DMS153 (cell line): ENCODE measurements at places on chromosomes 1 and 21.

DNA sequence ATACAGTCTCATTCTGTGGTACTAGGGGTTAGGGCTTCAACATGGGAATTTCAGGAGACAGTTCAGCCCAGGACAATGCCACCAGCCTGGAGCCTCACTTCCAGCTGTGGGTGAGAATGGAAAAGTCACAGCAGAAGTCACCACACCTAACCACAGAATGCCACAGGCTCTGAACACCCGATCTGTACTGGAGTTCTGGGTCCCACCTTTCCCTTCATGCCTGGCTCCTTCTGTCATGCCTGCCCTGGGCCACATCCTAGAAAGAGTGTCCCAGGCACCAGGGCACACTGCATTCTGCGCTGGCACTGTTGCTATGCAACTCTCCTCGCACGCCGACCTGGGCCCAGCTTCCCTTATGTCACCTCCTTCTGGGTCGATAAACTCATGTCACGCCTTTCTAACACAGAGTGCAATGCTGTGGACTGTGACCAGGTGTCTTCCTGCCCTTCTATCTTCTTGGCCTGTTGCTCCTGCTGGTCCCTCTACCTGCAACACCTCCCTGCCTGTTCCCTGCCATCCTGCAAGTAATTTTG lies 21.2 kb downstream of the RCSD1 start:
- DNase-seq: no peak

DNA sequence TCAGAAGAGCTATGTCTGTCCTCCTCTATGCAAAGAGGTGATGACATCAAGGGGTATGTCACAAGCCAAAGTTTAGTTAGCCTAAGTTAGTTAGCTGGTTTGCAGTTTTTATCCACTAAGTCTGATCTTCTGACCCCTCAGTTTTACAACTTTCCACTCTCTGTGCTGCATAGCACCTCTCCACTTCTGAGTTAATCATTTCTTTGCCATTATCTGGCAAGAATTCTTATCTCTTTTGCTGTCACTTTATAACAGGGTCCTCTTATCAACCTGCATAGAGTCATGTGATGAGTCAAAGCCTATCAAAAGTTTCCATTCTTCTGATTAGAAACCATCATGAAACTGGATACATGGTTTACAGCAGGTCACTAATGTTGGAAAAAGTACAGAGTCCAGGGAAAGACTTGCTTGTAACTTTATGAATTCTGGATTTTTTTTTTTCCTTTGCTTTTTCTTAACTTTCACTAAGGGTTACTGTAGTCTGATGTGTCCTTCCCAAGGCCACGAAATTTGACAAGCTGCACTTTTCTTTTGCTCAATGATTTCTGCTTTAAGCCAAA lies at the start of gene NR5A2:
TSS of gene NR5A2 (plus strand) at position 447 of the 560 bp plus-strand sequence. CDS start 138 bp downstream, outside the sequence.
- DNase-seq: no peak

DNA sequence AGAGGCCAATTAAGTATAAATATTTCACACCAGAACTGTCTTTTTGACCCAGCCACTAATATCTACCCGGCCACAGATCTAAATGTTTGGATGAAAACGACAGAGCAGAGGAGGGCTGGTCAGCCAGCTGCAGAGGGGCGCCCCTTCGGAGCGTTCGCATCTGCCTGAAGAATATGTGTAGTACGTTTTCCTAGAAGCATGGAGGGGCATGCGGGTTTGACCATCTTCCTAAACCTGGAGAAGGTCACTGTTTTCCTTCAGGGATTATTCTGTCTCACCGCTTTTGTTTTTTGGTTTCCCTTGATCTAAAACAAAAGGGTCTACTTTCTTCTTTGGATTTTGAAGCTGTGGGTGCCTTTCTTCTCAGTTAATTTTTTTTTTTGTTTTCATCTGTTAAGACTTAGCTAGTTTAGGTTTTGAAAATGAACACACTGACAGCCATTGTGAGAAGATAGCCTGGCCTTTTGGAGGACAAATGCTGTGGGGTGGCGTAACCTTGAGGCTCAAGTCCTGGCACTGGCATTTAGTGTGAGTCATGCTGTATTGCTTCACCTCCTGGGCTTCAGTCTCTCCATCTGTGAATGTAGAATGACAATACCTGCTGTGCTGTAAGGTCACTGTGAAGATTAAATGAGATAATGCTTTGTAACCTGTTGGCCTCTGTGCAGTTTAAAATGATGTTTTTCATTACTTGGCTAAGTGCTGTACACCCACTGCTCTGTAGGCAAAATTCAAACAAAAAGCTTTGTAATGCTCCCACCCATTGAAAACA lies 74.1 kb upstream of the IRF2BP2 start:
- DNase-seq: no peak

DNA sequence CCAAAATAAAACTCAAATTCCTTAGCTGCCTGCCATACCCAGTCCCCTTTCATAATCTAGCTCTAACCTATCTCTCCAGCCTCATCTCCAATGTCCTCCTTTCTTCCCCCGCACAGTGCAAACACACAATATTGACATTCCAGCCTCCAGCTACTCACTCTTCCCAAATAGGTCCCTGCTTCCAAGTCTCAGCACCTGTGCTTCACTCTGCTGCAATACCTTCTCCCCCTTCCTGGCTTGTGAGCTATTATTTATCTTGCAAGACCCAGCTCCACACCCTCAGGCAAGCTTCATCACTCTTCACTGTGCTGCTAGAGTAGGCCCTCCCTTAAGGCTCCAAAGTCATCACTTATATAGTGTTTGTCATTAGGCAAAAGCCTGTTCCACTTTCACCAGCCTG lies 9.7 kb downstream of the PLPP3 start:
- peak; percentile 33 for DNase-seq

DNA sequence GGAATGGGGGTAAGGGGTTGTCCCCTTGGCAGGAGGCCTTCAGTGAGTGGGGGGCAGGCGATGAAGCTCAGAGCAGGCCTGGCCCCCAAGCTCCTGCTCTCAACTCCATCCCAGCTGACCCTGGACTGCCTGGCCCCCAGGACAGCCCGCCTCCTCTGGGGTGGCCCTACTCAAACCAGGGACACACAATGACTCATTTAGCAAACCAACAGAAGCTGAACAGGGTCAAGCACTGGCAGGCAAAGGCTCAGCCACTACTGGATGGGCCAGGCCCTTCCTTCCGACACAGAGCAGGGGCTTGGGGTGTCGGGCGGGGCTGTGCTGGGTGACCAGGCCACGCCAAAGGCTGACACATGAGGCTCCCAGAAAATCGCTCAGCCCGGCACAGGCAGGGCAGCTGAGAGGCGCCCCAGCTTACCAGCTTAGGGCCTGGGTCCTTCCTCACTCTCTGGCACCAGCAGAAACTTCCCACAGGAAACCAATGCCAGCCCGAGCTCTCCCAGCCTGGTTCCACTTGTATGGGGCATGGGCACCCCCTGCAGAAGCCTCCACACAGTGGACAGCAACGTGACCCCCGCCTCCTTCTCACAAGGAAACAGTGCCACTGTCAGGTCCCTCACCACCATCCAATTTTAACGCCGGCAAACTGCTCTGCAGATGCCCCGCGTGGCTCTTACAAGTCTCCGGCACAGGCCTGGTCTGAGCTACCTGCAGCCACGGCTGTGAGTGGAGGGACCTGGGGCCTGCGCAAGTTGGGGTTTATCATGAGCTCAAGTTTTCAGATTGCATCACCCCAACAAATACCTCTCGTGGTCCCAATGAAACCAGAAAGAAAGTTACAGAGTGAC lies 114.3 kb downstream of the NPHP4 start:
- no peak for DNase-seq

DNA sequence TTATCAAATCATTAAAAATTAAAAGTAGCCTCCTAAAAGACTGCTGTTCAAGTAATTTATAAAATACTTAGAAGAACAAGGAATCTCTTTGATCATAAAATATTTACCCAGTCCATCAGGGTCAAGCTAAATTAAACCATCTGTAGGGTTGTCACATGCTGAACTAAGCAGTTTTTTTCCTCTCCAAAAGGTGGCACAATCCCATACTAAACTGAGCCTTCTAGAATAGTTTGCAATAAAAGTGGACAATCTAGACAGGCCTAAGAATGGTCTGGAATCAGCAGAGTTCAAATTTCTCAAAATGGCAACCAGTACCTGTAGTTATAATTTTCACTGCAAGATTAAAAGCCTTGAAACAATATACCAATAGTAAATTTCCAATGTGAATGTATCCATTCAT lies 194.8 kb downstream of the EIF4G3 start:
- no peak for DNase-seq

GRCh38 chr1:31221072-31221471 lies 18.6 kb downstream of the NKAIN1 start:
- DNase-seq: no peak

DNA sequence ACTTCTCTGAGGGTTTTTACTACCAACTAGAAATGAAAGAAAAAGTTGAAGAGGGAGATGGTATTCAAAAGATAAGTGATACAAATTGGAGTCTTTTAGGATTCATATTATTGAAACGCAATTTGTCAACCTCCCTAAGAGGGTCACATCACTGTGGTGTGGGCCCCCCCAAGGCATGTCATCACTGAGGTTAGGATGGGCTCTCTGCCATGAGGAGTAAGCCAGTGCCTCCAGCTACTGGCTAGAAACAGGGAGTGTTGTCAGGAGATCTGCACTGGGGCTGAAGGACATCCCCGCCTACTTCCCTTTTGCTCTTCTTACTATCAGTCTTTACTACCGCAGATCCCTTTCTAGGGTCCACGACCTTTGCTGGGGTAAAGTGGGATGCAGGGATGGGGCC lies 25.9 kb downstream of the ITSN1 start:
- no peak for DNase-seq

DNA sequence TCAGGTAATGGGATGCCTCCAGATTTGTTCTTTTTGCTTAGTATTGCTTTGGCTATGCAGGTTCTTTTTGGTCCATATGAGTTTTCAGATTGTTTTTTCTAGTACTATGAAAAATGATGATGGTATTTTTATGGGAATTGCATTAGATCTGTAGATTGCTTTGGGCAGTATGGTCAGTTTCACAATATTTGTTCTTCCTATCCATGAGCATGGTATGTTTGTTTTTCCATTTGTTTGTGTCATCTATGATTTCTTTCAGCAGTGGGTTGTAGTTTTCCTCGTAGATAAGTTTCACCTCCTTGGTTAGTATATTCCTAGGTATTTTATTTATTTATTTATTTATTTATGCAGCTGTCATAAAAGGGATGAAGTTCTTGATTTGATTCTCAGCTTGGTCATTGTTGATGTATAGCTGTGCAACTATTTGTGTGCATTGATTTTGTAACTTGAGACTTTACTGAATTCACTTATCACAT lies 103.9 kb upstream of the DNAH14 start:
- no peak for DNase-seq

DNA sequence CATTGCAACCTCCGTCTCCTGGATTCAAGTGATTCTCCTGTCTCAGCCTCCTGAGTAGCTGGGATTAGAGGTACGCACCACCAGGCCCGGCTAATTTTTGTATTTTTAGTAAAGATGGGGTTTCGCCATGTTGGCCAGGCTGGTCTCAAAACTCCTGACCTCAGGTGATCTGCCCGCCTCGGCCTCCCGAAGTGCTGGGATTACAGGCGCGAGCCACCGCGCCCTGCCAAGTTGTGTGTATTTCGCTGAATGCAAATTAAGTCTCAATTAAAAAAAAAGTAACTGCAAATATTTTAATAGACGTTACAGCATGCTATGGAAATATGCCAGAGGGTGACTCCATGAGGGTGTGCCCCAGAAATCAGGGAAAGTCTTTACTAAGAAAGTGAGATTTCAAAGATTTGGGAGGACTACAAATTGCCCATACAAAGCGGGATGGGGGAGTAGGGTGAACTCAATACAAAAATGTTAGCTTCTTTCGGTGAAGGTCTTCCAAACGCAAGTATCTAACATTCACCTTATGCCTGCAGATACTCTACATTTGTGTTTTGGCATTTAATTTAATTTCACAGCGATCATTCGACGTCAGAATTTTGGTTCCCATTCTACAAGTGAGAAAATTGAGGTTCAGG lies 85.6 kb downstream of the NKAIN1 start:
- DNase-seq: no peak

DNA sequence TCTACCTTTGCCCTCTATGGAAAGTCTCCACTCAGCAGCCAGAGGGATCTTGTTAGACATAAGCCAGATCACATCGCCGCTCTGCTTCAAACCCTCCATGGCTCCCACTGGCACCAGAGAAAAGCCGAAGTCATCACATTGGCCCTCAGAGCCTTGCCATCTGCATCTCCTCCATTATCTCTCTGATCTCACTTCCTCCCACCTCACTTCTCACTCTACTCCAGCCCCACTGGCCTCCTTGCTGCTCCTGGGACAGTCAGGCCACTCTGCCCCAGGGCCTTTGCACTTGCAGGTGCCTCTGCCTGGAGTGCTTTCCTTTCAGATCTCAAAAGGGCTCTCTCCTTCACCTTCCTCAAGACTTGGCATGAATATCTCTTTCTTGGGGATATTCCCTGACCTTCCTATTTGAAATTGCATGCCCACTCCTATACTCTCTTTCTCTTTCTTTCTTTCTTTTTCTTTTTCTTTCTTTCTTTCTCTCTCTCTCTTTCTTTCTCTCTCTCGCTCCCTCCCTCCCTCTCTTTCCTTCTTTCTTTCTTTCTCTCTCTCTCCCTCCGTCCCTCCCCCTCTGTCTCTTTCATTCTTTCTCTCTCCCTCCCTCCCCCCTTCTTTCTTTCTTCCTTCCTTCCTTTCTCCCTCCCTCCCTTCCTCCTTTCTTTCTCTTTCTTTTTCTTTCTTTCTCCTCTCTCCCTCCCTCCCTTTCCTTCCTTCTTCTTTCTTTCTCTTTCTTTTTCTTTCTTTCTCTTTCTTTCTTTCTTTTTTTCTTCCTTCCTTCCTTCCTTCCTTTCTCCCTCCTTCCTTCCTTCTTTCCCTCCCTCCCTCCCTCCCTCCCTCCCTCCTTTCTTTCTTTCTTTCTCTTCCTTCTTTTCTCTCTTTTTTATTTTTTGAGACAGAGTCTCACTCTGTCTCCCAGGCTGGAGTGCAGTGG lies 96.0 kb upstream of the CASZ1 start:
- DNase-seq: no peak

GRCh38 chr1:156081180-156081916 lies 917 bp downstream of the MEX3A start:
- DNase-seq: no peak

- no peak for DNase-seq
Measured at GRCh38 chr1:22096036-22096435, 43.5 kb downstream of the CDC42 start.

DNA sequence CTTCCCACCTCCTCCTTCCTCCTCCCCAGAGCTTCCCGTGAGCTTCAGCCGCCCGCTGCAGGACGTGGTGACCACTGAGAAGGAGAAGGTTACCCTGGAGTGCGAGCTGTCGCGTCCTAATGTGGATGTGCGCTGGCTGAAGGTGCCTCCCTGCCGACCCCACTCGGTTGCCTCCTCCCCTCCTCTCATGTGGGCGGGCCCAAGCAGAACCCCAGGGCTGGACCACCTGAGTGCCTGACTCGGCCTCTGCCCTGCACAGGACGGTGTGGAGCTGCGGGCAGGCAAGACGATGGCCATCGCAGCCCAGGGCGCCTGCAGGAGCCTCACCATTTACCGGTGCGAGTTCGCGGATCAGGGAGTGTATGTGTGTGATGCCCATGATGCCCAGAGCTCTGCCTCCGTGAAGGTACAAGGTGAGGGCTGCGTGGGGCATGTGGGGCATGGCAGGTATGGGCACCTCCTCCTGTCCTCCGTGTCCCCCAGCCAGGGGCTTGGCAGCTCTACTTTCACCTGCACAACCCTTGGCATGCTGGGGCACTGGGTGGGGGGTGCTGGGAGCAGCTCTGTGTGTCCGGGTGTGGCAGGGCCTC lies 69.2 kb downstream of the OBSCN start:
- no peak for DNase-seq

GRCh38 chr1:43747736-43748135 lies 40.4 kb downstream of the ST3GAL3 start:
- DNase-seq: no peak
